ENCODE measurements at places on chromosomes 13 and 19. TPM values are rescaled to one million over a fixed set of nuclear protein-coding genes. Genes with fewer than 3 reads are reported as not detected.

Gene LGI4
- 0.09 TPM for total RNA-seq

DNA sequence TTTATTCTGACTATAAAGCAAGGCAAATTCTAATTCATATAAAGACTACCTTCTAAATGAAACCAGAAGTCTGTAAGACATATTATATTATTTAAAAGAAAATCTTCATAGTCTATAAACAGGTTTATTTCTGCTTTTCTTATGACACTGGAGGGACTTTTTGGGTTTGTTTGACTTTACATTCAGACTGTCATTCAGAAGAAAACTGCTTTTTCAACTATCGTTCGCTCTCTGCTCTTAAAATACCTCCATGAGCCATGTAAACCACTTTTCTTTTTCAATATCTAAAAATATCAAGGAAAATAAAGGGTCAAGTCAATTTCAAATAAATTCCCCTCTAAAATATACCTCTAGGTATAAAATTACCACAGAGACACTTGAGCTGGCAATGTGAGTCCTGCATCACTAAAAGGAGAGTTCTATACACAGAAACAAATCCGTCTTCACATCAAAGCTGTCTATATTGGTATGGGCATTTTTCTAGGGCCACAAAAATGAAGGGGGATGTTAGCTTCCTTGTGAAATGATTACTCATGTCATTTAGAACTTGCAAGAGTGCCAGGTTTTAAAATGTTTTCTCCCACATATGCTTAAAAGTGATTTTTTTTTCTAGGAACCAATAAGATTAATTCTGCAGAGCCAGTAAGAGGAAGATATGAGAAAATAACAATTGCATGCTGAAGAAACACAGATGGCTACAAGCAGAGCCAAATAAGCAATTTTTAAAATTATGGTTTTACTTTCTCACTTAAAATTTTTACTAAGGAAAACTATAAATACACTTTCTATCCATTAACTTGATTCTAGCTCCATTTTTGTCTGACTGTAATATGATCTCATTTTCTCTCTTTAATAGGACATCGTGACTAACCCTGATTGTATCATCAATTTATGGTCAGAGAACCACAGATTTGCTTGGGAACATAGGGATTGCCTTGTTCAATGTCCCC, 181.8 kb downstream of the TBC1D4 start:
- peak; percentile 35 for DNase-seq

DNA sequence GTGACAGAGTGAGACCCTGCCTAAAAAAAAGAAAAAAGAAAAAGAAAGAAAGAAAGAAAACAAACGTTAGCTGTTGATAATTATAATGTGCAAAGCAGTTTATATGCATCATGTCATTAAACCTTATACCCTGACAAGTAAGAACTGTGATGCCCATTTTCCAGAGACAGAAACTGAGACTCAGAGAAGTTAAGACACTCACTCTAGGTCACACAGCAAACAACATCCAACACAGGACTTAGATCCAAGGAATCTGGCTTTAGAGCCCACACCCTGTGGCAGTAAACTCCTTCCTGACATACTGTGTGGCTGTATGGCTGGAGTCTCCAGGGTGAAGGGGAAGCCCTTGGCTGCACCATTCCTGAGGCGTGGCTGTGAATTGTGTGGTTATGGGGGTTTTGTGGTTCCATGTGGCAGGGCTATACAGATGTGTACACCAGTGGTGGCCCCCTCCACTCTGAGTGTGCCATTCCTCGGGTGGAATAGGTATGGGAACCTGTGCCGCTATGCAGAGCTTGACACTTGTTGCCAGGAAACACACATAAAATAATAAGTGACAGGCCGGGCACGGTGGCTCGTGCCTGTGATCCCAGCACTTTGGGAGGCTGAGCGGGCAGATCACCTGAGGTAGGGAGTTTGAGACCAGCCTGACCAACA, 15.6 kb downstream of the AXL start:
- DNase-seq = no peak

Gene ICAM4
- 0.27 TPM for total RNA-seq

Gene GJA3
- total RNA-seq = 0.90 TPM

DNA sequence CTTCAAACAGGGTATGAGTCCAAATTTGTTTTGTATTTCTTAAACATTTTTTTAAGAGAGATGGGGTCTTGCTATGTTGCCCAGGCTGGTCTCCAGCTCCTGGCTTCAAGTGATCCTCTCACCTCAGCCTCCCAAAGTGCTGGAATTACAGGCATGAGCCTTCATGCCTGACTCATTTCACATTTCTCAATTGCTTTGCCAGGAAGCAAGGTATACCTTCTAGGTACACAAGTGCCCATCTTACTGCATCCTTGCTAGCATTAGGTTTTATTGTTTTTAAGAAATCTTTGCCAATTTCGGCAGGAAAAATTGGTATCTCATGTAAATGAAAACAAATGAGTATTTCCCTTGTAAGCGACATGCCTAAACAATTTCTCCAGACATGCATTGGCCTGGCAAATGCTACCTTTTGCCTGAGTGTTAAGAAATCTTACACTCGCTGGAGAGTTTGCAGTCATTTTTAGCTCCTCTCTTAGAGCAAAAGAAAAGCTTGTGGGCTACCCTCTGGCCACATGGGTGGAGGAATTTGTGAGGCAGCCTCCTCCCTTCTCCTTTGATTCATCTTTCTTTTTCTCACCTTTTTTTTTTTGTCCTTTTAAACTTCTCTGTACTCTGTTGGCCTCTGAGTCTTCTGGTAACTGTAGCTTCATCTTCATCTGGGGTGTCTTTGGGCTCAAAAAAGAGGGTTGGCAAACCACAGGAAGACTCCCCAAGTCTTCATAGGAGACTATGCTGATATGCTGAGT, 33.0 kb downstream of the ACTL9 start:
- no peak for DNase-seq

DNA sequence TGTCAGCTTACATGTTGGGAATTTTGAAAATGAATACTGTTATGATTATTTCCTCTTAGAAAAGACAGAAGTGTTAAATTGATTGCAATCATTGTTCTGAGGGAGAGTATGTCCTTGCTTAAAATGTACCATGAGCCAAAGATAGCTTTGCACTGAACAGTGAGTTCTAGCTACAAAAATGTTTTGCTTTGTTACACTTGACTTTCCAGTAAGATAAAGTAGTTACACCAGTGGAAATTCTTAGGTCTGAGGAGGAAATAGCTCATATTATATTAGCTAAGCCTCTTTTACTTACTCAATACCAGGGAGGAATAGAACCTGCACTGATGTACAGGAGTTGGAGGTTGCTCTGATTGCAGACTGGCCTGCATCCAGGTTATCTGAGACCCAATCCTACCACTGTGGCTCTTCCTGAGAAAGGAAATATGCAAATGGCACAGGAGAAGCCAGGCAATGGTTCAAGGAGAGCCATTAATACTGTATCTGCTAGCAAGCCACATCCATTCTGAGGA, 53.0 kb upstream of the FBXL3 start:
- no peak for DNase-seq

Gene KLHL1
- total RNA-seq = not detected

DNA sequence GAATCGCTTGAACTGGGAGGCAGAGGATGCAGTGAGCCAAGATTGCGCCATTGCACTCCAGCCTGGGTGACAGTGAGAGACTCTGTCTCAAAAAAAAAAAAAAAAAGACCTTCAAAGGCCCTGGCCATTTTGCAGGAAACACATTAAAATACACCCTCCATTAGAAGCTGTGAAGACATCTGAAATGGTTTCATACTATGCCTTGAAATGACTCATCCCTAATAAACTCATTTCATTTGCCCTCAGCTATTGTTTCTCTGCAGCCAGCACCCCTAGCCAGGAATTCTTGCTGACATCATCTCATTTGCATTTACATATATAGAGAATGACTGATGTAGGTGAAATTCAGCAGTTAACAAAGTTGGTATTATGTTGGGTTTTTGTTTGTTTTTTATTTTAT, 8.7 kb downstream of the EML2 start:
- peak; percentile 95 for DNase-seq

DNA sequence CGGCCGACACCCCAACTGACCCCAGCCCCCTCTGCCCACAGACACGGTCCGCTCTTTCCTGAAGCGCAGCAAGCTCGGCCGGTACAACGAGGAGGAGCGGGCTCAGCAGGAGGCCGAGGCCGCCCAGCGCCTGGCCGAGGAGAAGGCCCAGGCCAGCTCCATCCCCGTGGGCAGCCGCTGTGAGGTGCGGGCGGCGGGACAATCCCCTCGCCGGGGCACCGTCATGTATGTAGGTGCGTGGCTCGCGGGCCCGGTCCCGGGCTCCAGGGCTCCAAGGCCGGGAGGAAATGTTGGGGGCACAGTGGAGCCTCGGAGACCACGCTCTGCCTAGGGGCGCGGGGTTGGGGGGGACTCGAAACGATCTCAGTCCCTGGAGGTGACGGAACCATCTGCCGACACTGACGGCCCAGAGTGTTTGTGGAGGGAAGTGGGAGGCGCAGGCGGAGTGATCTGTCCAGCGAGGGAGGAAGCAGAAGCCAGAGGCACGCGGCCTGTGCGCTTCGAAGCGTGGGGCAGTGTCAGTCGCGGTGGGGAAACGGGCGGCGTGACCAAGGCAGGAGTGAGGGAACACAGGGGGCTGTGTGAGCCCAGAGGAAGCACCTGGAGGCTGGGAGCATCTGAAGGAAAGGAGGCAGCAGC, 6.3 kb downstream of the TBCB start:
- no peak for DNase-seq

Gene ZNF836
- total RNA-seq = 11.8 TPM

Gene IZUMO4
- total RNA-seq = 1.4 TPM

- no peak for DNase-seq
These were observed 53.8 kb upstream of the LATS2 start for GRCh38 chr13:21115231-21115630.

Gene NLRP13
- not detected for total RNA-seq

Gene RFX2
- total RNA-seq = 10.7 TPM

Gene ZNF221
- 8.7 TPM for total RNA-seq

DNA sequence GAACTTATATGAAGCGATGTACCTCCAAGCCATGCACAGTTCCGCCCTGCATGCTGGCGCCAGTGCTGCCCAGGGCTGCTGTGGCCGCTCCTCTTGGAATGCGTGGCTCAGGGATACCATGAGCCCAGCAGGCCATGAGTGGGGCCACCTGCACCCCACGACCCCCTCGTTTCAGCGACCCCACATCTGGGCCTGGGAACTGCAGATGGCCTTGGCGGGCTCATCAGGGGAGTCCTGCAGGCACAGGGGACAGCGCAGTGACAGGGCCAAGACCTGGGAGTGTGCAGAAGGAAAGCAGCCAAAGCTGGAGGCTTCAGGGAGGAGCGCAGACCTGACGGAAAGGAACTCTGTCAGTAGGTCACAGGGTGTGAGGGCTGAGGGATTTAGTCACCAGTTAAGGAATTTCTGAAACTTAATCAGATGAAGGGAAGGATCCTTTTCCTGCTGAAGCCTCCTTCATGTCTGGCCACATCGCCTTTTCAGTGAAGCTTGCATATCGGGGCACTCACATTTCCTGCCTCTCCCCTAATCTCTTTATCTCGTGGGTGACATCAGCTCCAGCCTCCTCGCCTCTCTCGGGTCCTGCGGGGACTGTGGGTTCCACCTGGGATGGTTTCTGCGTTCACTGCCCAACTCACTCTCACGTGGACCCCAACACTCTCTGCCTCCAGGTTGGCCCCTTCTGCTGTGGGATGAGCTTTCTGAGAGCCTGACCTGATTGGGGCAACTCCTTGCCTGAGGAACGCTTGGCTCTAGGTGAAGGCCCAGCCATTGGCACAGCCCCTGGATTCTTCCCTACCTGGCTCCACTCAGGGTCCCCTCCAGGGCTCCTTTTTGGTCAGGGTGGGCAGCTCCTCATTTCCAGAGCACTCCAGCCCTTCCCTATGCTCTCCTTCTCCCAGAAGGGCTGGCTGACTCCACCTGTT, 123.5 kb downstream of the CRYL1 start:
- peak; percentile 17 for DNase-seq

DNA sequence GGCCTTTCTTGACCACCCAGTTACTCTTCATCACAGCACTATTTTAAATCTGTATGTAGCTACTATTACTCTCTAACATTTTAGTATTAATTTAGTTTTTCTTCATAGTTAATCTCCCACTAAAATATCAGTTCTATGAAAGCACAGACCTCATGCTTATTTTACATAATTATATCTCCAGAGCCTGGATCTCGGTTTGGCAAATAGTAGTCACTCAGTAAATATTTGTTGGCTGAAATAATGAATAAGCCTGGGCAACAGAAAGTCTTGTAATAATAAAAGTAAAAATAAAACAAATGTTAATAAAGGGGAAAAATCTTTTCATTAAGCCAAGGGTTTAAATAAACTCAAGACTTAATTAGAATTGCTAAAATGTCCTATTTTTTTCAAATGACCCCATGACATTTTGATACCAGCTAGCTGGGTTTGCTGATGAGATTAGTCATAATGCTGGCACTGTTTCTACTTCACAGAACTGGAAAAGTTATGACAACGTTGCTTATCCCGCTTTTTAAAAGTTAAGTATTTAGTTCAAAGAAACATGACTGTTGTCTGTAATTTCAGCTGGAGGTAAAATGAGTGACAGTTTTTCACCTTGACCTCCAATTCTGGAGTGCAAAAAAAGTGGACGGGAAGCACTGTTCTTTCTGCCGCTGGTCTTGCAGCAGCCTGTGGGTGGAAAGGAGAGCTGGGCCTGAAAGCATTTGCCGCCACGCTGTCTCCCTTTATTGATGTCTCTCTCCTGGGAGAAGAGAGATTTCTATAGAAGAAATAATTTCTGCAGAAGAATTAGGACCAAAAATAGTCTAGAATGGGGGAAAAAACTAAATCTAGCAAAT, 85.2 kb upstream of the SPATA13 start:
- DNase-seq = peak; percentile 15

Gene COL4A1
- total RNA-seq = 43.7 TPM

GRCh38 chr13:72970956-72971355, 87.8 kb upstream of the KLF5 start:
- DNase-seq = peak; percentile 17

Gene RINL
- total RNA-seq = 1.3 TPM

Gene MCEMP1
- not detected for total RNA-seq

DNA sequence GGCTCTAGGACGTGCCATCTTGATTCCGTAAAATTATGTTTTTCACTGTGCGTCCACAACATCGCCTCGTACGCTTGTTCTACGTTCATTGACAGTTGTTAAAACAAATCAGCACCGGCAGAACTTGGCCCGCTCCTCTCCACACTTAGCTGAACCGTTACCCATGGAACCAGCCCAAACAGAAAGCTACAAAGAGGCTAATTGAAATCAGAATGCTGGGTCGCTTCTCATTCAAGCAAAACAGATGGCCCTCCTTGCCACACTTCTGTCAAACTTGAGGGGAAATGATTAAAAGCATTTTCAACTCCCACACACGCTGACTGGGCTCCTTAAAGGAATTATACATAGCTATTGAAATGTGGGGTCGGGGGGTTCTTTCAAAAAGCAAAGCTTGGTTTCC, 71.6 kb downstream of the TM9SF2 start:
- DNase-seq = peak; percentile 9

- DNase-seq = no peak
These were observed 11.1 kb downstream of the GRAMD1A start for GRCh38 chr19:35011091-35011689.

Gene CTU1
- 3.2 TPM for total RNA-seq
